Brain (organoid and tissue), 16 donors: ENCODE measurements at places on chromosomes 2 and 18.

- DNase-seq: no peak
Measured at GRCh38 chr2:119338826-119339561, 27.6 kb downstream of the C2orf76 start.

- DNase-seq: no peak
Measured at GRCh38 chr2:190881084-190881597, 520 bp downstream of the GLS start.

GRCh38 chr18:37307181-37307580 is 258.4 kb downstream of the CELF4 start:
- DNase-seq: peak; percentile 70

GRCh38 chr18:7958897-7959146 is 391.7 kb downstream of the PTPRM start:
- no peak for DNase-seq

GRCh38 chr2:168029071-168029470 is 218.3 kb downstream of the STK39 start:
- DNase-seq: no peak

DNA sequence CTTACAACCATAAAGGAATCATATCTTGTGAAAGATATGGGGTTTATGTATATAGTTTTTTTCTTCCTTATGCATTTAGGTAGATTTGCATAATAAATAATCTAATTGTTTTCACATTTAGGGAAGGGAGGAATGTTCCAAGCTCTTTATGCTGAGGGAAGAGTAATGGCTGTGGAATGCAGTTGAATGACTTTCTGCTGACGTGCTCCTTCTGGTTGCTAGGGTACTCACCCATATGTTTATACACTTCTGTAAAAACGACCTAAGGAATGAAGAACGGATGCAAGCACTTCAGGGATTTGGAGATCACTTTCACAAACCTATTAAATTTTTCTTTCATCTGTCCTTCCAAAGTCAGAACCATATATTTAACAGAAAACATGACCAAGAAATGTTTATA is 29.2 kb upstream of the PPP4R1 start:
- peak; percentile 59 for DNase-seq

- DNase-seq: no peak
Measured at GRCh38 chr2:138742441-138743057, 37.6 kb downstream of the NXPH2 start.

DNA sequence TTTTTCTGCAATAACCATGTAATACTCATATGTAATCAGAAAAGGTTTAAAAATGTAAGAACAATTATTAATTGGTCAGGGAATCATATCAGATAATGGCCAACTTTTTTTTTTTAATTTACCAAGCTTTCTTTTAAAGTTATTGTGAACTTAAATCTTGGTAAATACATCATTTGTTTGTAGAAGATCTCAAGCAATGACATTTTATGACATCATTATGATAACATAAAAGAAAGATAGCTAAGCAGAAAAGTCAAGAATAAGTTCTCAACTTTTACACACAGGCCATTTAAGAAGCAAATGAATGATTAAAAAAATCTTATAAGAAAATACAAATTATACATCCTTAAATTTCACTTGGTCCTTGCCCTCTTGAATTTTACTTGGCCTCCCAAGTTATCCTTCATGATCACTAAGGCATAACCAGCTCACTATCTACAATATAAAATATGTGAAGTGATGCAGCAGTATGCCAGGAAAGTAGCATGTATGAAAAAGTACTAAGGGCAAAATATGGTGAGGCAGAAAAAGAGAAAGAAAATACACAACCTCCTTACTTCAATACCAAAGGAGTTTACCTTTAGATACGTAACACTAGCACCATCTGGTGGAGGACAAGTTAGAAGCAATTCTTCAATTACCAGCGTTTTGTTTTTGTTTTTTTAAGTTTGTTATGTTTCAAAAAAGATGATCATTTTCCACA is 116.6 kb downstream of the SRBD1 start:
- DNase-seq: peak; percentile 79

- DNase-seq: no peak
Measured at GRCh38 chr2:109102588-109103233, 26.3 kb upstream of the SH3RF3 start.

GRCh38 chr2:27264753-27265535 is 2.1 kb upstream of the SLC30A3 start:
- peak; percentile 75 for DNase-seq

DNA sequence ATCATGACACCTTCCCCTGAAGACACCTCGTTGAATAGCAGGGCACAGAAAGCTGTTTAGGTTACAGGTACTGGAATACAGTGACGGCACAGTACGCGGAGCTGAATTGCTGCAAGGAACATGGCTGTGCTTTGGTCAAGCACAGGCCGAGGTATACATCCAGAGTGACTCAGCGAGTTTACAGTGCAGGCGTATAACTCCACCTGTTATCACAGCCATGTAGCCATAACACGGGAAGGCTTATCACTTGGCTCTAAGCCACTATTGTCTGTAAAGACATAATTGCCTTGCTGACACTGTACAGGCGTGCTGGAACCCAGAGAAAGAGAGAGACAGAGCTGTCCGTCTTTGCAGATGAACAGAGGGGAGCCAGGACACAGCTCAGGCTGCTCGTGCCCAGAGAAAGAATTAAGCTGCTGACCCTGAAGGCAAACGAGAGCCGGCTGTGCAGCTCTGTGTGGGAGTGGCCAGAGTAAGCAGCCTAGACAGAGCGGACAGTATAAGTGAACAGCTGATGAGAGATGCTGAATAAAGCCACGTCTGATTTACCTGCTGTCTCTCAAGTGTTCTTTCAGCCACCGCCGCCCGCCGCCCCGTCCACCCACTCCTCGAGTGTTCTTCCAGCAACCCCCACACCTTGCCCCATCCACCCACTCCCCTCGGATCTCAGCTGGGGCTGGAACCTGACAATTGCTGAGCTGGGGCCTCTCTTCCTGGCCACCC is 87.3 kb upstream of the PPP1CB start:
- peak; percentile 44 for DNase-seq

DNA sequence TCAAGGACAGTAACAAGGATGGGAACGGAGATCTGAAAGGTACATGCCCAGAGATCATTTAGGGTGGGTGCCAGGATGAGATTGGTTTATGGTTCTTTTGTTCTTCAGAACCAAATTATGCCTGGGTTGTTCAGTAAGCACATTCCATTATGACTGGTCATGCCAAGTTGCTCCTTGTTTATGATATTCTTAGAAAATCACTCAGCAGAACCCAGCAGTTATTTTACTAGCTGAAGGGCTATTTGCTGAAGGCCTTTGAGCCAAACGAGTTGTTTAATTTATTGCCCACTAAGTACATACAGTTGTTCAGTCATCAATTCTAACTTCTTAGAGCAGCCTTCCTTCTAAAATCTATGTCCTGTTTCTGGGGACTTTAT is 635 bp downstream of the SLC3A1 start:
- DNase-seq: no peak

- peak; percentile 92 for DNase-seq
Measured at GRCh38 chr2:102848366-102848839, 86.6 kb downstream of the TMEM182 start.

- no peak for DNase-seq
Measured at GRCh38 chr2:238504181-238504931, 77.6 kb downstream of the ASB1 start.

GRCh38 chr2:96977631-96978195 is 8.7 kb downstream of the FAM178B start:
- no peak for DNase-seq

DNA sequence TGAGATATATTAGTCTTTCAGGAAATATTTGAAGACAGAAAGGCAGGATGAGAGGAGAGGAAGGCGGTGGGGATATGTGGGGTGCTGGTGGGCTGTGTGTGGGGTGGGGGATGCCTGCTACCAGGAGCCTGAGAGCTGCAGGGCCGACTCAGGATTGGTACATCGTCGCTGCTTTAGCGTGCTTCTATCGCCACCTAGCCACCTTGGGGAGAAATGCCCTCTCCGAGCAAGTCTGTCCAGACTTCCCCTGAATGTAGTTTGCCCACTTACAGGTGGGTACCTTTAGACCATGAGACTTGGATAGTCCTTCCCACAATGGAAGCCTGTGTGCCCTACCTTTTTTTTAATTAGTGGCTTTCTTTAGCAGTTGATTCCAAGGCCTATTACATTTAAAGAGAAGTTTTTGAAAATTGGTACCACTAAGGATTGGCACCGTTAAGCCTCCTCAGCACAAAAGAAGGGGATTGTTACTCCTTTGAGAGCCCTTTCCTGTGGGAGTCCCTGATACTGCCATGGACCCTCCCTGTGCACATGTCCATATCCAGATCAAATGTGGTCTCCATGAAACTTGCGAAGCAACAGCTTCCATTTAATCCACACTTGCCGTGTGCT is 114.1 kb upstream of the NDUFV2 start:
- DNase-seq: peak; percentile 87

DNA sequence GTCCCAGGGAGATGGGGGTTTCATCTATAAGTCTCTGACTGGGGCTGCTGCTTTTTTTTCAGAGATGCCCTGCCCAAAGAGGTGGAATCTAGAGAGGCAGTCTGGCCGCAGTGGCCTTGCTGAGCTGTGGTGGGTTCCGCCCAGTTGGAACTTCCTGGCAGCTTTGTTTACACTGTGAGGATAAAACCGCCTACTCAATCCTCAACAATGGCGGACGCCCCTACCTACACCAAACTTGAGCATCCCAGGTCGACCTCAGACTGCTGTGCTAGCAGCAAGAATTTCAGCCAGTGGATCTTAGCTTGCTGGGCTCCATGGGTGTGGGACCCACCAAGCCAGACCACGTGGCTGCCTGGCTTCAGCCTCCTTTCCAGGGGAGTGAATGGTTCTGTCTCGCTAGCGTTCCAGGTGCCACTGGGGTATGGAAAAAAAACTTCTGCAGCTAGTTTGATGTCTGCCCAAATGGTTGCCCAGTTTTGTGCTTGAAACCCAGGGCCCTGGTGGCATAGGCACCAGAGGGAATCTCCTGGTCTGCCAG is 152.6 kb upstream of the CYP26B1 start:
- no peak for DNase-seq

GRCh38 chr2:151138507-151138906 is 123.2 kb downstream of the RBM43 start:
- DNase-seq: no peak

DNA sequence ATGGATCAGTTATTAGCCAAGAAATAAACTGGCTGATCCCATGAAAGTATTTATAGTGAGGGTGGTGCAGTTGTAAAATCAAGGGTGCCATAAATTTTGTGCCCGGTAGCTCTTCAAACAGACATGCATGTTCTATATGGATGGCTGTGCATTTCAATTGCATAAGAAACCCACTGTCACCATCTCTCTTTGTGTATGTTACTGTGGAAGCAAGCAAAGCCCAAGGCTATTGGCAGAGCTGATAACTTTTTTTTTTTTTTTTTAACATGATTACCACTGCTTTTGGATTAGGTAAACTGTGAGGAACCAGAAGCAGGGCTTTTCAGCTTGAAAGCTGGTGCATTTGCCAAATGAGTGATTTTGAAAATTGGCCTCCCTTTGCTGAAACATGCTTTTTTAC is 332.6 kb downstream of the SOX11 start:
- DNase-seq: peak; percentile 46
